ENCODE measurements at places on chromosomes 6 and 20.

DNA sequence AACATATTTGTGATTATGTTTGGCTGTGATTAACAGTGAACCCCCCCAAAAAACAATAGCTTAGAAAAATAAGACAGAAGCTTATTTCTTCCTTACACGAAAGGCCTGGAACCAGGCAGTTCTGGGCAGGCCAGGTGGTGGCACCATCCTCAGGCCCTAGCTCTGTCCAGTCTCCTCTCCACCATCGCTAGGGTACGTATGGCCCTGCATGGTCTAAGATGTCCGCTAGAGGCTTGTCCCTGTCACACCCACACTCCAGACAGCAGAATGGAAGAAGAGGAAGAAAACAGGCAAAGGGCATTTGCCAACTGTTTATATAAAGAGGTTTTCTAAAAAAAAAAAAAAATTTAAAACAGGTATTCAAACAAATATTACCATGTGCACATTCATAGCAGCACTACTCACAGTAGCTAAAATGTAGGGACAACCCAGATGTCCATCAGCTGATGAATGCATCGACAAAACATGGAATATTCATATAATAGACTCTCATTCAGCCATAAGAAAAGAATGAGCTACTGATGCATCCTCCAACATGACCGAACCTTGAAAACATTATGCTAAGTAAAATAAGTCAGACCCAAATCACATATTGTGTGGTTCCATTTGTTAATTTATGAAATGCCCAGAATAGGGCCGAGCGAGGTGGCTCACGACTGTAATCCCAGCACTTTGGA is 6.7 kb downstream of the TGM3 start:
- DNase-seq, result no peak

DNA sequence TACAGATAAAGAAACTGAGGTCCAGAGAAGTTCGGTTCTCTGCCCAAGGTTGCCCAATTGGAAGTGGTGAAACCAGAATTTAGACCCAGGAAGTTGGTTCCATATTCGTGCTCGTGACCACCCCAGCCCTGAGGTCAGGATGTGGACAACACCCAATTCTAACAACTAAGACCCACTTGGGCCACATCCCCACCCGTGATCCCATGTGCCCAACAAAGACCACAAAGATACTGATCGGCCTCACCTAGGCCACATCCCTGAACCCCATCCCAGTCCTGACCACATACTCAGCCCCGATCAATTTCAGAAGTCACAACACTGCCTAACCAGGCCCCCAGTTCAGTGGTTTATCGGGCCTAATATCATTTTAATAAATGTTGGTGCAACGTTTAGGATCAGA is 138.4 kb downstream of the PREX1 start:
- DNase-seq, result no peak

GRCh38 chr20:4159765-4160490 is 144.6 kb upstream of the RNF24 start:
- no peak for DNase-seq

DNA sequence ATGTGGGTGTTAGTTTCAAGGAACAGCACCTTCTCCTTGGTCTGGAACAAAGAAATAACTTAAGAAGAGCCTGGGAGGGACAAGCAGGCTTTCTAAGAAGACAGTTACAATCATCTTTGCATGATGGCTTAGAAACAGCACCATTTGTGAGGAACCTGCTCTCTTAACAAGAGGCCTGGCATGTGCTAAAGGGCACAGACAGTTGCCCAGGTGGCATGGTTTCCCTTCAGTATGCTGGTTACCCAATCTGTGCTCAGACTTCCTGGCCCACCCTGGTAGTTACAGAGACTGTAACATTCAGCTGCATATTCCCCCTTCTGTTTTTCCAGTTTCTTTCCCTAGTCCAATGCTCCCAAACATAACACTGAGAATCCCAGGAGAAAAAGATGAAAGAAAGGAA is 84.0 kb downstream of the CHD6 start:
- no peak for DNase-seq

- DNase-seq, result no peak
These were observed 7.1 kb downstream of the ELOVL2 start for GRCh38 chr6:11036977-11037430.

DNA sequence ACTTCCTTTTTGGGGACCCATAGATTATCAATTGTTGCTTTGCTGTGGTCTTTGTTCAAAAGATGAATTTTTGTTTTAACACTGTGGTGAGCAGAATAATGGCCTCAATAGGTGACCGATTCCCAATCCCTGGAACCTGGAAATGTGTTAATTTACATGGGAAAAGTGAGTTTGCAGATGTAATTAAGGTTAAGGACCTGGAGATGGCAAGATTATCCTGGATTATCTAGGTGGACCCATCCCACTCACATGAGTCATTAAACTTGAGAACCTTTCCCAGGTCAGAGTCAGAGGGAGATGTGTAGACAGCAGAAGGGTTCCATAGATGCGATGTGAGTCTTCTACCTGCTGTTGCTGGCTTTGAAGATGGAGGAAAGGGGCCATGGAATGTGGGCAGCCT is 36.2 kb upstream of the HBS1L start:
- DNase-seq, result no peak

DNA sequence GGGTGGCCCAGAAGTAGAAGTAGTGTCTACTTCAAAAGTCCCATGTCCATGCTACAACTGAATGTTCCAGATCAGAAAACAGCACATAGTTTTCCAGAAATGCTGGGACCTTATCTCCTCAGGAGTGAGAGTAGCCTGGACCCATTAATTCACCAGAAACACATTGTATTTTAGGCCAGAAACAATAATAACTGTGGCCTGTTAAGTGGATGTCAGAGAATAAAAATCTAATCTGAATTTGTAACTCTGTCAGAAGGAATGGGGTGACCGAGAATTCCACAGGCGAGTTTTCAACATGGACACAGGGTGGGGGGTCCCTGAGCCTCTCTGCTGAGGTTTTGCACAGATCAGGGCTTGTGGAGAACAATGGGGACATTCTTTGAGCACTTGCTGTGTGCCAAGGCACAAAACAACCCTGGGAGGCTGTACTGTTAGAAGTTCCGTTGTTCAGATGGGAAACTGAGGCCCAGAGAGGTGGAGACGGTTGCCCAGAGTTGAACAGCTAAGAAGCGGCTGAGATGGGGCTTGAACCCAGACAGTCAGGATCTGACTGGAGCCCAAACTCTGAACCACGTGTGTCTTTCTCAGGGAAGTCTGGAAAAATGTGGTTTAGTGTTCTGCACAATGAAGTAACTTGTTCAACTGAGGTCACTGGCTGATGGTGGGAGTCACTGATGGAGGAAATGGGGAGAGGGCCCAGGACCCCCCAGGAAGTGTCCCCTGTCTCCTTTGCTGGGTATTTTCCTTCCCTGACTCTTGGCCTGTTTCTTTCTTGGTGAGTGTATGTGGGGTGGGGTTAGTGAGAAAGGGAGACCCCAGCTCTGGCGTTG is 44.2 kb downstream of the SNAI1 start:
- no peak for DNase-seq

DNA sequence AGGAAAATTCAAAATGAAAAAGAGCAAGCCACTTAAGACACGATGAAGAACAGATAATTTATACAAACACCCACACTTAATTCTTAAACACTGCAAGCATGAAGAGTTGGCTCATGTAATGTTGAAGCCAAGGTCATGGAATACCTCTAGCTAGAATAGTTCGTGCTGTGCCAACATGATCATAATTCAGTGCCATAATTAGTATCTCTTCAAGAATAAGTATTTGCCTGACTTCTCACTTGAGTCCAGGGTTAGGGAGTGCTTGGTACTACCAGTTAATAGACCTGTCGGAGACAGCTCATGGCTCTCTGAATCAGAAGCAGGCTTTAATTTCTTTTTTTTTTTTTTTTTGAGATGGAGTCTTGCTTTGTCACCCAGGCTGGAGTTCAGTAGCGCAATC is 206.3 kb downstream of the UNC5CL start:
- no peak for DNase-seq

Data from DMS153 (cell line).